Activated T-cell treated with anti-CD3 and anti-CD28 coated beads, Interleukin-2, amount 50 U/mL, for 24 hours (primary cell): ENCODE measurements at places on chromosomes 11 and 22.

DNA sequence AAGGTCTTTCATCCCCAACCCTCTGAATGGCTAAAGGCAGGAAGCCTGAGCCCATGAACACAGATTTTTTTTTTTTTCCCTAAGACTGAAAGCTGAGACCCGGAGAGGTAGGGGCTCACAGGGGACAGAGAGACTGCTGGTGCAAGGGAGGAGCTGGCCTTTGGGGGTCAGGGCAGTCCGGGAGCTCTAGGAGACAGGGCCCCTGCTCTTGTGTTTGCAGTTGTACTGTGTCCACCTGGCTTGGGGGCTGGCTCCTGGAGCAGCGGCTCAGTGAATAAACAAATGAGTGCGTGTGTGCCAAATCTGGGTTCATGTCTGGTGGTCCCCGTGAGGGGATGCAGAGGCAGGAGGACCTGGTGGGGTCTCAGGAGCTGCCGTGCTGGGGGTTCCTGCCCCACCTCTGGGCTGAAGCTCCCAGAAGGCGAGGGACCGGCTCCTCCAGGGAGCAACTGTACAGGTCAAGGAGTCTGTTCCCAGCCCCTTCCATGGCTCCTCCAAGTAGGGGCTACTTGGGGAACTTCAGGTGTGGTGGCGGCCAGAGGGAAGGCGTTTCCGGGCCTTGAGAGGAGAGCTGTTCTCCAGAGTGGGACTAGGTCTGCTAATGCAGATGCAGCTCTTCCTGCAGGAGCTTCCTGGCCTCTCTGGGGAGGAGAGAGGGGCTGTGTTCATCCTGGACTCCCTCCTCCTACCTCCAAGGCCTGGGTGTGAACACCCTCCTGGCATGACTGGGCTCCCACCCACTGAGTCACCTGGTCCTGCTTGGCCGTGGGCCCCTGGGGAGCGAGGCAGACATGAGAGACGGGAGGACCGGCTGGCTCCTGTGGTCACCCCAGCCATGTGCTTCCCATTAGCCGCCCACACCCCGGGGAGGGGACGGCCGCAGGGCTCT lies 57.6 kb downstream of the FBXO7 start:
- peaks cover 7% of the 10 kb centered on the region for H3K27me3 ChIP-seq
- H3K36me3 ChIP-seq: no peaks in the 10 kb centered on the region
- H3K27ac ChIP-seq: no peak overlapping the region
- H3K4me3 ChIP-seq: no peak overlapping the region
- no peaks in the 10 kb centered on the region for H3K4me1 ChIP-seq

DNA sequence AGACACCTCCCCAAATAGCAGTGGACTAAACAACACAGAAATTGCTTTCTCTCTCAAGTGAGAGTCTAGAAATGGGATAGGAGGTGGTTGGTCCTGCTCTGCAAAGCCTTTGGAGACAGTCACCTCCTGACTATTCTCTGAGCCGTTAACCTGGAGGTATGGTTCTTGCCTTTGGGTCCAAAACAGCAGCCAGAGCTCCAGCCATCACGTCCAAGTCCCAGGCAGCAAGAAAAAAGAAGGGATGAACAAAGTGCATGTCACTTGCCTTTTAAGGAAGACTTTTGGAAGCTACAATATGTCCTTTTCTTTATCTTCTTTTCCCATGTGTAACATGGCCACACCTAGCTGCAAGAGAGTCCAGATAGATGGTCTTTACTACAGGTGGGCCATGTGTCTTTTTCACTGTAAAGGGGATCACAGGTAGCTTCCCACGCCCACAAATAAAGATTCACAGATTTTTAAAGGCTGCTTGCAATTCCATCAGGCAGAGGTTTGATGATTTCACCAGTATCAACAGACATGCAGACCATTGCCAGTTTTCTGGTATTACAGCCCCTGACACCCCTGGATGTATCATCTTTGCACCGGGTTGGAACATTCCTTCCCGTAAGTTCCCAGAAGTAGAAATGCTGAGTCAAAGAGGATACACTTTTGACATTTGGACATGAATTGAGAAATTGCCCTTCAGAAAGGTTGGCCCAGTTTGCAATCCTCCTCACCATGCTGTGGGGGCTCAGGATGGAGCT lies 66.0 kb downstream of the MYEOV start:
- no peak overlapping the region for H3K27ac ChIP-seq
- H3K27me3 ChIP-seq: peaks cover 7% of the 10 kb centered on the region
- H3K4me3 ChIP-seq: no peak overlapping the region
- peak; percentile 12 for DNase-seq
- H3K36me3 ChIP-seq: no peaks in the 10 kb centered on the region

DNA sequence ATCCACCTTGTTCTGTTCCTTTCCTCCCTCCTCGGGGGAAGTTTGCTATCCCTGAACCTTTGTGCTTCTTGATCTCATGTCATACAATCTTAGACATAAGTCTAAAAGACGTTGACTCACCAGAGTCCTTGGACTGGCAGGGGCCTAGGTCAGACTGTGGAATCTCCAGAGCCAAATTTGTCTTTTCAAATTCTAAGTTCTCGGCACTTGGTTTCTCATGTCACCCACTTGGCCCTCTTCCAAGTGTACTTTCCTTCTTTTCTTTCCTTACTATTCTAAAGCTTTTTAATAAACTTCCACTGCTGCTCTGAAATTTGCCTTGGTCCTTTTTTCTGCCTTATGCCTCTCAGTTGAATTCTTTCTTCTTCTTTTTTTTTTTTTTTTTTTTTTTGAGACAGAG lies 30.1 kb upstream of the SMPD1 start:
- H3K4me1 ChIP-seq: peaks cover 21% of the 10 kb centered on the region
- no peaks in the 10 kb centered on the region for H3K27me3 ChIP-seq
- DNase-seq: no peak

- H3K27me3 ChIP-seq: no peaks in the 10 kb centered on the region
- peaks cover 8% of the 10 kb centered on the region for H3K4me1 ChIP-seq
- H3K27ac ChIP-seq: no peak overlapping the region
- no peak overlapping the region for H3K4me3 ChIP-seq
These were observed 73.1 kb upstream of the GDPD4 start for GRCh38 chr11:77374611-77375031.

- peak; percentile 46 for DNase-seq
- peaks cover 16% of the 10 kb centered on the region for H3K27me3 ChIP-seq
- H3K4me1 ChIP-seq: peaks cover 28% of the 10 kb centered on the region
- H3K36me3 ChIP-seq: peaks cover 10% of the 10 kb centered on the region
- H3K4me3 ChIP-seq: peak overlapping the region; percentile 24
- H3K27ac ChIP-seq: peak overlapping the region; percentile 44
These were observed 663 bp upstream of the LARGE2 start for GRCh38 chr11:45921561-45922424.

- no peak overlapping the region for H3K27ac ChIP-seq
- peaks cover 62% of the 10 kb centered on the region for H3K36me3 ChIP-seq
- H3K4me3 ChIP-seq: no peak overlapping the region
These were observed 34.9 kb upstream of the NFRKB start for GRCh38 chr11:129930296-129930695.

- no peaks in the 10 kb centered on the region for H3K36me3 ChIP-seq
- no peak for DNase-seq
- no peak overlapping the region for H3K4me3 ChIP-seq
- H3K4me1 ChIP-seq: no peaks in the 10 kb centered on the region
These were observed 346.4 kb upstream of the ARHGAP42 start for GRCh38 chr11:100340466-100341319.

- no peak for DNase-seq
- no peak overlapping the region for H3K4me3 ChIP-seq
- peaks cover 42% of the 10 kb centered on the region for H3K36me3 ChIP-seq
- H3K27me3 ChIP-seq: no peaks in the 10 kb centered on the region
- no peak overlapping the region for H3K27ac ChIP-seq
- H3K4me1 ChIP-seq: peaks cover 11% of the 10 kb centered on the region
These were observed 20.4 kb downstream of the C22orf23 start for GRCh38 chr22:37932821-37933578.

DNA sequence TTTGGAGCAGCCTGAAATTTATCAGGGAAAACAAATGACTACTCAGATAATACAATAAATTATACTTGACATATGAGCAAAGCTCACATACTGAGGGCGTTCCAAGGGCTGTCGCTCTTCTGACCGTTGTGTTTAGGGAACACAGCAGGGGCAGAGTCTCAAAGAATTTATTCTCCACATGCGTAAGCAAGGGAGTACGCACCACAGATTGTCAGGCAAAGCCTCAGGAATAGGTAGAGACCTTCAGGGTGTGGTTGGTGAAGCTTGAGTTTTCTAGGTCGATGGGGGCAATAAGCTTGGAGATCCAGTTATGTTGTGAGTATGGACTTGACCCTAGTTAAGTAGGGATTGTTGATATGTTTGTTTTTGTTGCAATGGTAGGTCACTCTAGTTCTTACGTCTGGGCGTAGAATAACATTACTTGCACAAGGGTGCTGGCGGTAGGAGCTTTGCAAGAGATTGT lies 830 bp downstream of the ACAT1 start:
- peaks cover 31% of the 10 kb centered on the region for H3K36me3 ChIP-seq
- no peak for DNase-seq
- peak overlapping the region; percentile 97 for H3K4me3 ChIP-seq
- H3K27ac ChIP-seq: peak overlapping the region; percentile 92
- H3K4me1 ChIP-seq: peaks cover 50% of the 10 kb centered on the region

DNA sequence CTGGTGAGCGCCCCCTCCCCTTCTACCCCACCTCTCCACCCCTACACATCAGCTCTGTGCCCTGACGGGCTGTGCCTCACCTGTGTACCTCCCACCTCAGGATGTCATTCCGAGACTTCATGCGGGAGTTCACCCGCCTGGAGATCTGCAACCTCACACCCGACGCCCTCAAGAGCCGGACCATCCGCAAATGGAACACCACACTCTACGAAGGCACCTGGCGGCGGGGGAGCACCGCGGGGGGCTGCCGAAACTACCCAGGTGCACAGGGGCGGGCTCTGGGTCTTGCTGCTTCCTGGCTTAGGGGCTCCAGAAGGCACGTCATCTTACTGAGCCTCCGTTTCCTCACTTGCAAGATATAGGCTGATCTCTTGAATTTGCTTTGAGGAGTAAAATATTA lies 6.8 kb downstream of the CAPN1 start:
- H3K27ac ChIP-seq: no peak overlapping the region
- H3K36me3 ChIP-seq: peaks cover 65% of the 10 kb centered on the region
- H3K4me1 ChIP-seq: peaks cover 5% of the 10 kb centered on the region
- no peaks in the 10 kb centered on the region for H3K27me3 ChIP-seq
- no peak overlapping the region for H3K4me3 ChIP-seq
- no peak for DNase-seq

GRCh38 chr11:14980854-14981253 lies 8.7 kb upstream of the CALCA start:
- no peak for DNase-seq
- H3K27ac ChIP-seq: no peak overlapping the region
- H3K27me3 ChIP-seq: peaks cover 27% of the 10 kb centered on the region
- no peak overlapping the region for H3K4me3 ChIP-seq
- H3K4me1 ChIP-seq: peaks cover 1% of the 10 kb centered on the region

GRCh38 chr11:9057888-9058287 lies 33.5 kb downstream of the SCUBE2 start:
- no peak overlapping the region for H3K27ac ChIP-seq
- no peaks in the 10 kb centered on the region for H3K36me3 ChIP-seq
- no peak overlapping the region for H3K4me3 ChIP-seq
- peaks cover 14% of the 10 kb centered on the region for H3K4me1 ChIP-seq
- DNase-seq: no peak
- H3K27me3 ChIP-seq: peaks cover 28% of the 10 kb centered on the region

DNA sequence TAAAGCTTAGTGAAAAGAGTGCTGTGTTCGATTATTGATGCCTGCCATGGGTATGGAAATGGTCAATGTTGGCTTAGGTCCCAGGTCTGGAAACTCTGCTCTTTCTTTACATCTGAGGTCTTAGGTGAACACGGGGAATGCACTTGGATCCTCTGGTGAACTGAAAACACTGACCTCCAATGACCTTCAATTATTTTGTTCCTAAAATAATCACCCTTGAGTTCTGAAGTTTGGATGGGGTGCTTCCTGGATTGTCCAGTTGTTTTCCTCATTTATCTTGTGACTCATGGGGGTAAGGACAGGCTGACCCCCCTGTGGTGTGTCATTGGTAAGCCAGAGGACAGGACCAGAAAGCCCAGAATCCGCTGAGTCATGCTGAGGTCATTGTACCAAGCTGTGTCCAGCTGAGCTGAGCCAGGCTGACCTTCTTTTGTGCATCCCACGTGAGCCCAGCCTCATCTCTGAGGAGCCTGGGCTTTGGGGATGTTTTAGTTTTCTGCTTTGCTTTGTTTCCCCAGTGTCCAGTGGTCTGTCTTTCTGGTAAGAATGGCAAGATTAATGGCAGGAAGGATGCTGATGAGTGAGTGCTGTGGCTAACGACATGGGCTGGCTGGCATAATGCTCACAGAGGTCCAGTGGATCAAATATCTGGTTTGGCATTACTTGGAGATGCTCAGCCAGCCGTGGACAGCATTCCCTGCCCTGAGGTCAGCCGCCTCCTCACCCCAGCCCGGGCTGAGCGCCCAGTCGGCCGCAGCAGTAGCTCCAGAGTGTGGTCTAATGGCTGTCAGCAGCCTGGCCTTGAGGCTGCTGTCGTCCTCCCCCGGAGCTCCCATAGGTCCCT lies 35.6 kb downstream of the AMPD3 start:
- no peak overlapping the region for H3K4me3 ChIP-seq
- H3K4me1 ChIP-seq: peaks cover 25% of the 10 kb centered on the region
- no peaks in the 10 kb centered on the region for H3K27me3 ChIP-seq
- H3K36me3 ChIP-seq: peaks cover 89% of the 10 kb centered on the region

GRCh38 chr11:69644071-69644961 lies 3.4 kb downstream of the CCND1 start:
- H3K4me1 ChIP-seq: peaks cover 16% of the 10 kb centered on the region
- DNase-seq: no peak
- peaks cover 2% of the 10 kb centered on the region for H3K36me3 ChIP-seq
- H3K4me3 ChIP-seq: no peak overlapping the region
- H3K27me3 ChIP-seq: peaks cover 20% of the 10 kb centered on the region
- no peak overlapping the region for H3K27ac ChIP-seq

GRCh38 chr11:36367806-36368680 lies 72.0 kb downstream of the PRR5L start:
- no peak overlapping the region for H3K27ac ChIP-seq
- H3K36me3 ChIP-seq: no peaks in the 10 kb centered on the region
- no peak overlapping the region for H3K4me3 ChIP-seq
- H3K4me1 ChIP-seq: peaks cover 6% of the 10 kb centered on the region
- DNase-seq: no peak

GRCh38 chr11:3817181-3817800 lies 8.9 kb downstream of the PGAP2 start:
- peaks cover 24% of the 10 kb centered on the region for H3K36me3 ChIP-seq
- H3K27me3 ChIP-seq: no peaks in the 10 kb centered on the region
- H3K4me3 ChIP-seq: no peak overlapping the region
- H3K4me1 ChIP-seq: no peaks in the 10 kb centered on the region

- H3K27ac ChIP-seq: no peak overlapping the region
- H3K4me1 ChIP-seq: no peaks in the 10 kb centered on the region
- no peaks in the 10 kb centered on the region for H3K36me3 ChIP-seq
These were observed 184.4 kb upstream of the NCAM1 start for GRCh38 chr11:112776834-112777233.

- H3K36me3 ChIP-seq: no peaks in the 10 kb centered on the region
- H3K27ac ChIP-seq: no peak overlapping the region
- peaks cover 4% of the 10 kb centered on the region for H3K4me1 ChIP-seq
These were observed 6.5 kb downstream of the PANX2 start for GRCh38 chr22:50176850-50177536.
